Stromal cell of bone marrow (primary cell): ENCODE measurements at places on chromosomes 13 and 19.

DNA sequence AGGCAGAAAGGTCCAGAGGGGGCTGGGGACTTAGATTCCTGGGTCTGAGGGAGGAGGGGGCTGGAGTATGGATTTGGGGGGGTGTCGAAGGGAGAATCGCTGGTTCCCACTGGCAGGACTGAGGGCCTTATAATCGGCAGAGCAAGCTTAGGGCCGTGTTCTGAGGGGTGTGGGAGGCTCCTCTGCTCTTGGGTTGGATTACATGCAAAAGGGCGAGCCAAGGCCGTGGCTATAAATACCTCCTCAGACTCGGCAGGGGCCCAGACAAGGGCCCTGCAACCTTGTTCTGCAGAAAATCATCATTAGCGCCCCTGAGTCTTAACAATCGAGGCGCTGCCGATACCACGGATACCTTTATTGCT is 707 bp upstream of the MAMSTR start:
- DNase-seq: no peak

DNA sequence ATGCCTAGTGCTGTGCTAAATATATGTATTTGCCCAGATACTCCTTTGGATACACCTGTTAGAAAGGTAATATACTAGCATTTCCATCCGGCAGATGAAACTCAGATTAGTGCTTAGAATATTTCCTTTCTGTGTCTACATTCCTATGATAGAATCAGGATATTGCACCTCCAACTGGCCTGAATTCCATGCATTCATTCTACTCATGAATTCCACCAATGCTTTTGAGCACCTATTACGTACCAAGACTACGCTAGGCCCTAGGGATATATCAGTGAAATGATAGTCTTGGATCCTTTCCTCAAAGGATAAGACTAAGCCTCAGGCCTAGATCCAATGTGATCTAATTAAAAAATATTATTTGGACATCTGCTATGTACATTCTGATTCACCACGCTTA is 223.8 kb upstream of the SERP2 start:
- DNase-seq: no peak

GRCh38 chr13:46753137-46753536 is 43.8 kb downstream of the ESD start:
- no peak for DNase-seq

DNA sequence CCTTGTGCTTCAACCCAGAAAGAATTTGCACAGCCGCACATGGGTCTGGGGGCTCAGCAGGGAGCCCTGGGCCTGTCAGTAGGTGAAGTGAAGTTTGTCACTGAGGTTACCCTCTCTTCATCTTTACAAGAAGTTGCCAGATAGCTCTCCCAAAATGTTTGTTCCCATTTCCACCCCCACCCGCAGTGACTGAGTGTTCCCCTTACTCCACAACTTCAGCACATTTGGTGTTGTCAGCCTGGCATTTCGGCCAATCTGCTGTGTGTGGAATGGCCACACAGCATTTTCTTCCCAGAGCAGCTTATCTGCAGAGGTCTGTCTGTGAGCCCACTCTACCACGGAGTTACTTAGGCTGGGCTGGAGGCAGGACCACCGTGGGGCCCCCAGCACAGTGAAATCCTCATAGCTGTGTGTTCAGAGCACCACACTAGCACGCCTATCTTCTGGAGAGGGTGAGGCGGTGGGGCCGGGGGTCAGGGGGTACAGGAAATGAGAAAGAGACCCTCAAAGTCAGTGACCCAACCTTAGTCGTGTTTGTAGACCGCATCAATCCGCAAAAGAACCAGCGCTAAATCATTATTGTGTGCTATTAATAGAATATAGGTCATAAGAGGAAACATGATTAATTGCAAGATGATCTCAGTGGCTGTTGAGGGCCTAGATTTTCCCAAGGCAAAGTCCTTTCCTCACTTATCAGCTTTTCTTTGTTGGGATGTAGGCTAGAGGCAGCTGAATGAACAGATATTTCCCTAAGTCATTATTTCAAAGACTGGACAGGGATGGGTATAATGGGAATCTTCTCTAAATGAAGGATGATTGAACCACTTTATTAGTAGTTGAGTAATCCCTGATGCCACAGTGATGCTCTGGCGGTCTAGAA is 116.0 kb downstream of the SIPA1L3 start:
- no peak for DNase-seq

GRCh38 chr19:1407528-1408299 is at the start of gene DAZAP1:
DAZAP1 (plus strand) TSS chr19:1407586; CDS start chr19:1407774, 188 bp downstream.
- no peak for DNase-seq

DNA sequence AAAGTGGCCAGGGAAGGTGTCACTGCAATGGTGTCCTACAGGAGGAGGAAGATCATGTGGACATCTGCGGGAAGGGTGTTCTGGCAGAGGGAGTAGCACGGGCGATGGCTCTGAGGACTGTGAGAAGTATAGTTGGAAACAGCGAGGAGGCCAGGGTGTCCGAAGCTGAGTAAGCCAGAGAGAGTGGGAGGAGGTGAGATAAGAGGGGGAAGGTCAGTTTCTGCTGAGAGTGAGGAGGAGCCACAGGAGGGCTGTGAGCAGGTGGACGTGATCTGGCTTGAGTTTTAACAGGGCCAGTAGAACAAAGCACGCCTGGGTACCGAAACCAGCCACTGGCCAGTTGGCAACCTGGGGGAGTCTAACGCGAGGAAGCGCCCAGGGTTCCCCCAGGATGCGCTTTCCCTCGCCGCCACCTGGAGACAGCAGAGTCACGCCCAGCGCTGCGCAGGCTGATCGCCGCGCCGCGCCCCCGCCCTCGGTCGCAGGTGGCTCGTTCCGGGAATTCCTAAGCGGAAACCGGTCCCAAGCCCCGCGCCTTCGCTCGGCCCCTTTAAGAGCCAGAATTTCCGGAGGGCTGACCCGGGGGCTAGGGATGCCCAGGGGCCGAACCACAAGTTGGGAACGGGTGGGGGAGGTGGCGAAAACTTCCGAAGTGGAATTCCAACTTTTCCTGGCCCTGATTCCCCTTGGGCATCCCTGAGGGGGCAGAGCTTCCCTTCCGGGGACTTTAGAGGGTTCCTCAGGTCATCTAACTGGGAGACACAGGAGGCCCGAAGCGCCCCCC is 1.1 kb upstream of the LSR start:
- DNase-seq: no peak

GRCh38 chr13:60158321-60158801 is 5.4 kb downstream of the DIAPH3 start:
- no peak for DNase-seq
